ENCODE measurements at places on chromosomes 1 and 21. TPM values are rescaled to one million over a fixed set of nuclear protein-coding genes. Genes with fewer than 3 reads are reported as not detected.

DNA sequence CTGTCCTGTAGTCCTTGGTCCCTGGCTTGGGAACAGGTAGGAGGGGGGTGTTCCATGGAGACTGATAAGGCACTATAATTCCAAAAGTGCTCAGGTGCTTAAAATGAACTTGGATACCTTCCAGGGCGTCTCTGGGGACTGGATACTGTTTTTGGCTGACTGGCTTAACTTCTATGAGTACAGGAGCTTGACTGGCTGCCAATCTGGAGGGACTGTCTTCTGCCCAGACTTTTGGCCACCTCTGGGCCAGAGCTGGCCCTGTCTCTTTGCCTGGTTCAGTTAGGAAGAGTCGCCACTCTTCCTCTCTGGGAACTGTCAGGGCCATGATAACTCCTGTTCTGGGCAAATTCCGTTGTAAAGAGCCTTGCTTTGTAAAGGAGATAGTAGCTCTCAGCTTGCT lies 407.0 kb downstream of the TGFB2 start:
- DNase-seq = no peak

DNA sequence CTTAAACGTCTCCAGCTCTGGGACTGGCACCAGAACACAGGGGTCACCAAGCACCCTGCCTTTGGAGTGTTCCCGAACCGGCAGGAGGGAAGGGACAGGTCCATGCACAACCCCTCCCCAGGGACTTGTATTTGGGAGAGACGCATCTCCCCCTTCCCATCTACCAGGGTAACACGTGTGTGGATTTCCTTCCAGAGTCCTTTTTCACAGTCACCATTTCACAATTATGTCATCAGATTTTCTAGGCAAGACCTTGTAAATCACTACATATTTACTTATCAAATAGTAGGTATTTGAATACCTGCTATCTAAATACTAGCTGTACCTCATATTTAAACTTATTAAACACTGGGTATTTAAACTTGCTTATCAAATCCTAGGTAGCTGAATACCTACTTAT lies 57.4 kb upstream of the AJAP1 start:
- DNase-seq = no peak

GRCh38 chr1:157001304-157001703 lies 44.2 kb downstream of the ARHGEF11 start:
- DNase-seq = peak; percentile 2

DNA sequence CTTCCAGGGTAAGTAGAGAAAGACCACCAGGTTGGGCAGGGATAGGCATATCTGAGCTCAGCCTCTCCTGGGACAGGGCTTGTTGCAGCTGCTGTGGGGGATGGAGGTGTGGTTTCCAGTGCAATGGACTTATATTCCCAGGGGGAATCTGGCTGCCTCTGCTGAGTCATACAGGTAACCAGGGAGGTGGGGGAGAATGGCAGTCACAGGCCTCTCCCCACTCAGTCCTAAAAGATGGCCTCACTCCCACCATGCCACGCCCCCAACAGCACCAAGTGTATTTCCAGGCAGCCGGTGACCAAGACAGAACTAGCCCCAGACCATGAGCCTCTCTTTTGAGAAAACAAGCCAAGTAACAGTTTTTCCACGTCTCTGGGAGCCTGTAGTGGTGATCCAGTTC lies 1240.7 kb downstream of the BRINP3 start:
- DNase-seq = no peak

GRCh38 chr1:229075217-229075616 lies 195.7 kb upstream of the RAB4A start:
- no peak for DNase-seq

- no peak for DNase-seq
These were observed 16.5 kb downstream of the VSIG8 start for GRCh38 chr1:159845751-159846629.

GRCh38 chr1:172530000-172530399 lies 3.0 kb upstream of the SUCO start:
- peak; percentile 69 for DNase-seq

Gene BRDT
- not detected for total RNA-seq

Gene ERICH3
- total RNA-seq = not detected

DNA sequence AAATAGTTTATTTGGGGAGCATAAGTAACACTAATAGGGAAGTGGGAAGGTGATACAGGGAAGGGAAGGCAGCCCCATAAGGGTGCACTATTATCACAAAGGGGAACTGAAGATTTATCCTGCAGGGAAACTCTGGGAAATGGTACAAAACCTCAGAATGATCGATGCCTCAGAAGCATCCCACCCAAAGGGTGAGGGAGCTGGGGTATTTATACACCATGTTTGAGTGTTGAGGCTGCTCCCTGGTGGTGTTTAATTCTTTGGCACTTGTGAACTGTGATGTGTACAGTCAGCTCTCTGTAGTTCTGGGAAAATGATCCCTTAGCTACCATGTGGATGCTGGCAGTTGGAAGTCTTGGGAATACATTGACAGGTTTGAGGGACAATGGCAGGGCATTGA lies 5.1 kb upstream of the TRIM62 start:
- no peak for DNase-seq

Gene SLC25A24
- total RNA-seq = 35.1 TPM

- DNase-seq = no peak
These were observed 1.5 kb downstream of the HMCN1 start for GRCh38 chr1:185735701-185736064.

Gene CYP4B1
- total RNA-seq = not detected

DNA sequence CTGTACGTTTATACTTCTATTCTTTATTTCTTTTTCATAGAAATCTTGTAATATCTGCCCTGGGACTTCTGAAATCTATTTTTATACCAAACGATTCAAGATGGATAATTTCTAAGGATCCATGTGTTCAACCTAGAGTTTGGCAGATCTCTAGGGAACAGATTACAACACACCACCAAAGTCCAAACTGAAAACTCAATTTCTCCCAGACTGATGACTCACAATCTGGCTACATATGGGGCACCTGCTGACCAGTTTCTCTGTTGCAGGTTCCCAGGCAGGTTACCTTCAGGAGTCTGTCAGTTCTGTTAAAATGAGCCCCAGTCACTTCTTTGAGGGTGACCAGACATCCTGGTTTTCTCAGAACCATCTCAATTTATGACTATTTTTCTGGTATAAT lies 439.4 kb downstream of the GPATCH2 start:
- no peak for DNase-seq

Gene ARHGEF19
- total RNA-seq = 9.0 TPM

GRCh38 chr1:32342704-32343103 lies 6.7 kb upstream of the MARCKSL1 start:
- no peak for DNase-seq

DNA sequence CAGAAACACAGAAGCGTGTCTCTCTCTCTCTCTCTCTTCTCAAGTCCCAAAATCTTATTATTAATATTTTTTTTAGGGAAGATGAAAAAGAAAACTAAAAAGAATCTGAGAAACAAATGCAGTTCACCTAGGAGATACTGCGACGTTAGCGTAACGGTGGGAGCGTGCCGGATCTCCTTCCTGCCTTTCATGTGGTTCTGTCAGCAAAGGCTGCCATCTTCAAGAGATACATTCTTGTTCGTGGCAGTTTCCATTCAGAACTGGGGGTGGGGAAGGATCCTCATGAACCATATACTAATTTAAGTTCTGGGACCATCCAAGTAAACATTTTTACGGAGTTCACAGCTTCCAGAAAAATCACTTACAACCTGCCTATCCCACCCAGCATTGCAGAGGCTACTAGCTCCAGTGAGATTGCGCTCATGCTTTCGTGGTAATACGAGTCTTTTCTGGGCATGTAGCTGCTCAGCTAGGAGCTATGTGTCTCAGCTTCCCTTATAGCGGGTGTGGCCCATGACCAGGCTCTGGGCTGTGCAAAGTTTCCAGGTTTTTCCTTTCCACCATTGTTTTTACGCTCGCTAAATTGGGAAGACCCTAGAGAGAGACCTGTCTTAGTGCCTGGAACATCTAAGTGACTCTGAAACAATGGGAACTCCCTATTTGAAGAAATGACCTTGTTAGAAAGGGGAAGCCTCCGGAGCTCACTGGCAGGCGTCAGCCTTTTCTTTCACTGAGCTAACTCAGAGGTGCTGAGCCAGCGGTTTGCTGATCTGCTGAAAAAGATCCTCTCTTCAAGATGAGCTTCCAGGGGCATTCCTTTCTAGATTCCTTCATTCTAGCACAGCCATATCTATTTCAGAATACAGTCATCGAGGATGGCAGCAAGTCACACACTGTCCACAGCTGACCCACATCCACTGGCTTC lies 17.3 kb downstream of the SLAMF1 start:
- DNase-seq = no peak

Gene AJAP1
- total RNA-seq = not detected

- DNase-seq = no peak
These were observed 829 bp downstream of the SPEN start for GRCh38 chr1:15848143-15848928.

GRCh38 chr21:35314857-35315582 lies 265.9 kb upstream of the RUNX1 start:
- DNase-seq = no peak

DNA sequence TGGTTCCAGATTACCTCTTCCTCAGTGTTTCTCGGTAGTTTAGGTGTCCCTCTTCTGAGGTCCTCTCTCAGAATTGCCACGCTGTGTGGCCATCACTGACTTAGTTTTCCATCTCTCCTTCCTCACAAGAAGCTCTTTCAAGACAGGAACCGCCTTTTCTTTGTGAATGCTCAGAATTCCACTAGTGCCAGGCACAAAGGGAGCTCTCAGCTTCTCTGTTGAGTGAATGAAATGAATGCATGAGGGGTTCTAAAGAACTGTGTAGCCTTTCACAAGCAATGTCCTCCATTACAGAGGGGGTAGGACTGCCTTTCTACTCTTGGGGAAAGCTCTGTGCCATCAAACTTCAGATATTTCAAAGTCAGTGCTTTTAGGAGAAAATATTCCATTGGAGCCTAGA lies 546.8 kb downstream of the RWDD3 start:
- no peak for DNase-seq

- no peak for DNase-seq
These were observed 117.4 kb upstream of the PLPPR5 start for GRCh38 chr1:99122039-99122438.

- DNase-seq = no peak
These were observed 182.9 kb downstream of the AKT3 start for GRCh38 chr1:243667133-243667532.

DNA sequence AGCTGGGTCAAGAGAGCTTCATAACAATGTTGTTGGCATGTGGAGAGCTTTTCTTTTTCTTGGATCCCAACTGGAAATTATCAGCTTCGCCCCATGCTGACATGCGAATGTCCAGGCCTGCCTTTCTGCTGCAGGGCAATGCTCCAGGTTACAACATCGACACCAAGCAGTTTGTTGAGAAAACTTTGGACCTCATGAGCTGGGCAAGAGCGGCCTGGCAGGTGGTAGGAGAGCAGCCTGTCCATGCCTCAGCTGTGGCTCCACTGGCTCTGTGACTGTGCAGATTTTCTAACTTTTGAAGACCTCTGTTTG lies 41.4 kb downstream of the MTARC1 start:
- DNase-seq = no peak

Gene OR2L2
- total RNA-seq = not detected

Gene SHE
- not detected for total RNA-seq

GRCh38 chr1:210786546-210786945 lies 347.4 kb downstream of the KCNH1 start:
- no peak for DNase-seq

- DNase-seq = no peak
These were observed 8.7 kb upstream of the GADD45A start for GRCh38 chr1:67676287-67676686.

DNA sequence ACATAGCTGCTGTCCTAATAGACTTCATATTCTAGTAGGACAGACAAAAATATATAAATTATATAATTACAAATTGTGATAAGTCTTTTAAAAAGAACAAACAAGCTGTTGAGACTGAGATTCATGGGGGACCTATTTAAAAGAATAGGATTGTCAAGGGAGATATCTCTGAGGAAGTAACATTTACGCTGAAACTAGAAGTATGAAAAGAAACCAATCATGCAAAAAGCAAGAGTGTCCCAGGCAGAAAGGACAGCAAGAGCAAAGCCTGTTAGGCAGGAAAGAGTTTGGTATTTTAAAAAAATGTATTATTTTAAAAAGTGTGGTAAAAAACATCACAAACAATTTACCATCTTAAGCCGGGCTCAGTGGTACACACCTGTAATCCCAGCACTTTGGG lies 9.1 kb upstream of the METTL13 start:
- DNase-seq = no peak

Gene KDF1
- total RNA-seq = not detected

Gene TNFRSF18
- total RNA-seq = not detected

DNA sequence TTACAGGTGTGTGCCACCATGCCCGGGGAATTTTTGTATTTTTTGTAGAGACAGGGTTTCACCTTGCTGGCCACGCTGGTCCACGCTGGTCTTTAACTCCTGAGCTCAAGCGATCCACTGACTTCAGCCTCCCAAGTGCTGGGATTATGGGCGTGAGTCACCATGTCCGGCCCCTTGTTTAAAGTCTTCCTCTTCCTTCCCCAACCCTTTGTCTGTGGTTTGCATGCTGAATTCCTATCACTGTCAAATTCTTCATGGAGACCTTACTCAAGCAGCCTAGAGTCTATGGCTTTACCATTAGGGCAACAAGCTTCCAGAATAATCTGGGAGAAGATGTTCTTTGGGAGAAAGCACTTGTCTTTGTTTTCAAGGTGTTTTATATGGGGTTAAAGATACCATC lies 34.7 kb downstream of the B3GALT5 start:
- peak; percentile 60 for DNase-seq

Gene TNFRSF4
- not detected for total RNA-seq

DNA sequence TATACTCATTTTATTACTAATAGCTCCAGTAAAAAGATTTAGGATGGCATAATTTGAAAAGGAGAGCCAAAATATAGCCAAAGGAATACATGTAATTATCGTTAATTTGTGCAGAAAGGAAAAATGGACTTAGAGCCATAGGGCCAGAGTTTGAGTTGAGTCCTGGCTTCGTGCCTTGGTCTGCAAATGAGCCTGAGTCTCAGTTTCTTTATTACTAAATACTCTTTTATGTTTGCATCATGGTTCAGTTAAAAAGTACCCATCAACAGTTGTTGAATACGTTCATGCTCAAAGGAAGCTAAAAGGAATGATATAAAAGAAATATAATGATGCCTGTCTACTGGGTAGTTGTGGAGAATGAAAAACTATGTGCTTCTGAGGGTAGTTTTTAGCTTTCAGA lies 155.7 kb upstream of the FAM78B start:
- DNase-seq = no peak

DNA sequence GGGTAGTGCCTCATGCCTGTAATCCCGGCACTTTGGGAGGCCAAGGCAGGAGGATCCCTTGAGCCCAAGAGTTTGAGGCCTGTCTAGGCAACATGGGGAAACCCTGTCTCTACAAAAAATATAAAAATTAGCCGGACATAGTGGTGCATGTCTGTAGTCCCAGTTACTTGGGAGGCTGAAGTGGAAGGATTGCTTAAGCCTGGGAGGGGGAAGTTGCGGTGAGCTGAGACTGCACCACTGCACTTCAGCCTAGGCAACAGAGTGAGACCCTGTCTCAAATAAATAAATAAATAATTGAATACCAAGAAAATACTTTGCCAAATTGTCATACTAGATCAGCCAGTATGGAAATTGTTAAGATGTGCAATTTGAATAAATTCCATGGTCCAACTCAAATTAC lies 5.9 kb upstream of the RBBP5 start:
- no peak for DNase-seq

- DNase-seq = no peak
These were observed 14.0 kb downstream of the THEMIS2 start for GRCh38 chr1:27886353-27886679.

Gene SYTL1
- total RNA-seq = 0.18 TPM

Gene FAAH
- 0.20 TPM for total RNA-seq

Gene PLA2G2F
- not detected for total RNA-seq

Gene PDC
- 0.22 TPM for total RNA-seq

- DNase-seq = no peak
These were observed 6.4 kb upstream of the CPT2 start for GRCh38 chr1:53190210-53190611.

Gene LRRC38
- total RNA-seq = not detected

GRCh38 chr1:89129911-89130310 lies 4.0 kb upstream of the GBP2 start:
- no peak for DNase-seq
